Thyroid gland (tissue), 4 donors: ENCODE measurements at places on chromosomes 4 and X.

- no peak overlapping the region for H3K4me3 ChIP-seq
- H3K27me3 ChIP-seq, result no peaks in the 10 kb centered on the region
- H3K36me3 ChIP-seq, result no peaks in the 10 kb centered on the region
- DNase-seq, result no peak
- H3K27ac ChIP-seq, result no peak overlapping the region
These were observed 333.3 kb downstream of the PCDH7 start for GRCh38 chr4:31053451-31053850.

DNA sequence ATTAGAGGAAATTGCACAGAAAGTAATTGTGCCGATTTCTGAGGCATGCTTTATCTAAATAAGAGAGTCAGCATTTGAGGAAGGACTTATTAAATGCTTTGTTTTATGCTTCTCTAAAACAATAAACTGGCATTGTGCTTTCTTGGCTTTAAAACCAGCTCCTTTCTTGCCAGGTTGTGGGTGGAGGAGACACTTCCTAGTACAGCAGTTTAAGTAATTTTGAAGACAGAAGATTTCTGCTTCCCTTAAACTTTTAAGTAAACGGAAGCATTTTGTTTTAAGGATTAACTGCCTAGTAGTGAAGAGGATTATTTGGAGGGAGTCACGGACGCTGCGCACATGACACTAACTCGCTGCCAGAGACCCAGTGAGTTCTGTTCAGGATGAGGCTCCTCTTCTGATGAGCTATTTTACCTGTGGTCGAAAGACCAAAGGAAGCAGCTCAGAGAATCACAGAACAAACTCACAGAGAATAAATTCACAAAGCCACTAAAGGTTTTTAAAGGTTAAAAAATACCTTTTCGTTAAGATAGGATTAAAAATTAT lies 169.5 kb downstream of the TLL1 start:
- DNase-seq, result no peak
- H3K36me3 ChIP-seq, result no peaks in the 10 kb centered on the region
- no peak overlapping the region for H3K4me3 ChIP-seq
- no peak overlapping the region for H3K27ac ChIP-seq
- H3K27me3 ChIP-seq, result no peaks in the 10 kb centered on the region
- H3K4me1 ChIP-seq, result no peaks in the 10 kb centered on the region

- no peak overlapping the region for H3K27ac ChIP-seq
- DNase-seq, result no peak
- no peak overlapping the region for H3K4me3 ChIP-seq
- no peaks in the 10 kb centered on the region for H3K27me3 ChIP-seq
These were observed 187.4 kb downstream of the RASL11B start for GRCh38 chr4:53049528-53049927.

GRCh38 chr4:33628296-33628695 lies 2616.0 kb downstream of the ARAP2 start:
- no peaks in the 10 kb centered on the region for H3K36me3 ChIP-seq
- peak; percentile 32 for DNase-seq
- H3K4me3 ChIP-seq, result no peak overlapping the region
- H3K4me1 ChIP-seq, result no peaks in the 10 kb centered on the region
- no peaks in the 10 kb centered on the region for H3K27me3 ChIP-seq

GRCh38 chr4:65861993-65862392 lies 191.7 kb upstream of the EPHA5 start:
- H3K27me3 ChIP-seq, result no peaks in the 10 kb centered on the region
- H3K4me1 ChIP-seq, result no peaks in the 10 kb centered on the region
- DNase-seq, result no peak
- no peak overlapping the region for H3K27ac ChIP-seq
- no peak overlapping the region for H3K4me3 ChIP-seq

DNA sequence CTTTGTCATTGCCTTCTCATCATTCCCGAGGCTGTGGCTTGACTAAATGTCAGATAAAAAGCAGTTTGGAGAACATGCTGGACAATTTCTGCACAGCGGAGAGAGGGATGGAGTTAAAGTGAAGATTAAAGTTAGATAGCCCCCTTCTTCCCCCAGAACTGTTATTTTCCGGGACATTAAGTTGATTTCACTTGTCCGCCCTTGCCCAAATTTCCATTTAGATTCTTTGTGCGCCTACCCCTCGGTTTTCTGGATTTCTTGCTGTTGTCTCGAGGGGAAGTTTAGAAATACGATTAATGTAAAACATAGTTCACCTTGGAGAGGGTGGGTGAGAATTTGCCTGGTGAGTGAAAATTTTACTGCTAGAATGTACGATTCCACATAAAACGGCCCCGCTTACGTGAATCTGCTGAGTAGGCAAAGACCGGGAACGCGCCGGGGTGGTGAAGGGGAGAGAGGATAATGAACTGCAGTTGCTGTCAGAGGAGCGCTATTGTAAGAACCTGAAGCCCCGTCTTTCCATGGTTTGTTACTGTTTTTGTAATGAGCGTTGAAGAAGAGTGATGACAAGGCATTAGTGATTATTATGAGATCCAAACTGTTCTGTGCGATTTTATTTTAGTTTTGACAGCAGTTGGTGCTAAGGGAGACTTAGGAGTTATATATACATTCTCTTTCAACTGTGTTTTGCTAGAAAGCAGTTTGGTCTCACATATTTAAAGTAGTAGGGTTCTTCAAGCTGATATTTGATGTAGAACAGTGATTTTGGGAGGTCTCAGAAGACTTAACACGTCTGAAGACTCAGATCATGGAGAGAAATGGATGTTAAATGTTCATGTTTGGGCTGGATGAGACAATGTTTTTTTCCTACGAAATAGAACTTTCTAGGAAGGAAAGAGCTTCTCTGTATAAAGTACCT lies 73.0 kb downstream of the AFF1 start:
- H3K36me3 ChIP-seq, result no peaks in the 10 kb centered on the region
- peak overlapping the region; percentile 96 for H3K27ac ChIP-seq
- H3K4me3 ChIP-seq, result peak overlapping the region; percentile 91
- peak; percentile 76 for DNase-seq
- H3K4me1 ChIP-seq, result peaks cover 40% of the 10 kb centered on the region
- H3K27me3 ChIP-seq, result no peaks in the 10 kb centered on the region

DNA sequence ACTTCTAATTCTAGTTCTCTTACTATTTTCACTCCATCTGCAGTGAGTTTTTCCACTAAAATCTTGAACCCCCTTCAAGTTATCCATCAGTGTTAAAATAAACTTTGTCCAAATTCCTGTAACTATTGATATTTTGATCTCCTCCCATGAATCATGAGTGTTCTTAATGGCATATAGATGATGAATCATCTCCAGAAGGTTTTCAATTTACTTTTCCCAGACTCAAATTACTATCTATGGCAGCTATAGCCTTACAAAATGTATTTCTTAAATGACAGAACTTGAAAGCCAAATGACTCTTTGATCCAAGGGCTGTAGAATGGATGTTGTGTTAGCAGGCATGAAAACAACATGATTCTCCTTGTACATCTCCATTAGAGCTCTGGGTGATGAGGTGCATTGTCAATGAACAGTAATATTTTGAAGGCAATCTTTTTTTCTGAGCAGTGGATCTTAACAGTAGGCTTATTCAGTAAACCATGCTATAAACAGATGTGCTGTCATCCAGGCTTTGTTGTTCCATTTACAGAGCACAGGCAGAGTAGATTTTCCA lies 16.1 kb upstream of the IQCM start:
- DNase-seq, result no peak
- no peaks in the 10 kb centered on the region for H3K4me1 ChIP-seq
- H3K4me3 ChIP-seq, result no peak overlapping the region
- H3K36me3 ChIP-seq, result no peaks in the 10 kb centered on the region
- H3K27me3 ChIP-seq, result no peaks in the 10 kb centered on the region

- no peaks in the 10 kb centered on the region for H3K36me3 ChIP-seq
- no peaks in the 10 kb centered on the region for H3K4me1 ChIP-seq
- H3K27ac ChIP-seq, result no peak overlapping the region
- no peaks in the 10 kb centered on the region for H3K27me3 ChIP-seq
These were observed 107.1 kb downstream of the ANXA10 start for GRCh38 chr4:168199260-168199957.

- DNase-seq, result no peak
- no peak overlapping the region for H3K27ac ChIP-seq
- no peaks in the 10 kb centered on the region for H3K27me3 ChIP-seq
- peaks cover 3% of the 10 kb centered on the region for H3K36me3 ChIP-seq
These were observed 6.1 kb upstream of the HGFAC start for GRCh38 chr4:3435686-3435956.

DNA sequence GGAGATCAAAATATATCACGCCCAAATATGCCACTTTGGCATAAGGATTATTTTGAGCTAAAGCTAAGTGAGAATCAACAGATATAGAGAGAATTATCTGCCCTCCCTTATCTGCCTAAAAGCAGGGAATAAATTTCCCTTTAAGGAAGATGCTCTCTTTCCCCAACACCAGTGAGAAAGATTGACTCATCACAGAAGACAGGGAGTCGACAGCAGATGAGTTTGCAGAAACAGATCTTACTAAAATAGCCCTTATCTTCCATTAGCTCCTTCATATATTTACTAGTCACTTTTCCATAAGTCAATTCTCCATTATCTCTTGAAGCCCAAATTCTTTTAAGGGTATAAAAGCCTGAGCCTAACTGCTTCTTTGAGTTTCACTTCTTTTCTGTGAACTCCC lies 156.6 kb downstream of the CAMK2D start:
- no peak overlapping the region for H3K27ac ChIP-seq
- no peak for DNase-seq
- no peaks in the 10 kb centered on the region for H3K27me3 ChIP-seq
- no peak overlapping the region for H3K4me3 ChIP-seq
- no peaks in the 10 kb centered on the region for H3K4me1 ChIP-seq

- no peaks in the 10 kb centered on the region for H3K36me3 ChIP-seq
- H3K27me3 ChIP-seq, result no peaks in the 10 kb centered on the region
- no peak overlapping the region for H3K27ac ChIP-seq
- no peak overlapping the region for H3K4me3 ChIP-seq
These were observed 25.4 kb downstream of the C4orf17 start for GRCh38 chr4:99536271-99536670.

GRCh38 chrX:15334561-15334960 lies 762 bp downstream of the PIGA start:
- H3K27me3 ChIP-seq, result no peaks in the 10 kb centered on the region
- H3K27ac ChIP-seq, result peak overlapping the region; percentile 85
- H3K4me1 ChIP-seq, result peaks cover 4% of the 10 kb centered on the region
- no peaks in the 10 kb centered on the region for H3K36me3 ChIP-seq
- DNase-seq, result no peak

GRCh38 chr4:83263106-83263505 lies 21.5 kb downstream of the COQ2 start:
- H3K36me3 ChIP-seq, result no peaks in the 10 kb centered on the region
- H3K27ac ChIP-seq, result no peak overlapping the region
- no peak for DNase-seq
- H3K4me3 ChIP-seq, result no peak overlapping the region
- H3K4me1 ChIP-seq, result peaks cover 6% of the 10 kb centered on the region

DNA sequence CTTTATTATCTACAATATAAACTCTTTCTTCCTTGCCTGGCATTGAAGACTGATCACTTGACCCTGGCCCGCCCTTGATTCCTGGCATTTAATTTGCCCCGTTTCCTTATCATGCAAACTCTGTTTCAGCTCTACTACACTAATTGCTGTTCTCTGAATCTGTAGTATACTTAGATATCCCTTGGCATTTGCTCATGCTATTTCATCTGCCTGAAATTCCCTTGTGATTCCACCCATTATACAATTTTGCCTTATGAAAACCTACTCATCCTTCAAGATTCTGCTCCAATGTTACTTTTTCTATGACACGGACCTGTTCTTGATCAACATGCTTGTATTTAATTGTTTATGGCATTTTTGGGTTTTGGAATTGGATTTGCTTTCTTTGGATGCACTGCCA lies 459.9 kb upstream of the AMOT start:
- H3K27me3 ChIP-seq, result no peaks in the 10 kb centered on the region
- H3K4me3 ChIP-seq, result no peak overlapping the region
- no peak for DNase-seq
- no peaks in the 10 kb centered on the region for H3K4me1 ChIP-seq
- H3K27ac ChIP-seq, result no peak overlapping the region

DNA sequence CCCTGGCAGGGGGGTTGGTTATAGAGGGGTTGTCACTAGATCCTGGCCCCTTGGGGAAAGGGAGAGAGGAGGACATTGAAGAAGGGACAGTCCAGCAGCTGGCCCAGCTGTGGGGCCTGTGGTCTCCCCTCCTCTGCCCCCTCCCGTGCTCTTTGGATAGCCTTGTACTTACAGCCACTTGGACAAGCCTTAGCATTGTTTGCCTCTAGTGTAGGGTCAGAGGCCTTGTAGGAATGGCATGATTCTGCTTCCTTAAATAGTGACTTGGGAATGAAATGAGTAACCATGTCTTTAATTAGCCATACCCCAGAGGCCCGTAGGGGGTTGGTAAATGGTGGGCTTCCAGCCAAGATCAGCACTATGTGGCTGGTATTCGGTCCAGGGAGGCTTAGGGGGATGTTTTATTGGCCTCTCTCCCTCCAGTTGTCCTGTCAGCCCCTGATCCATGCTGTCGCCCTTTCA lies 230.6 kb downstream of the PTTG2 start:
- H3K27ac ChIP-seq, result no peak overlapping the region
- peaks cover 44% of the 10 kb centered on the region for H3K4me1 ChIP-seq
- no peaks in the 10 kb centered on the region for H3K27me3 ChIP-seq
- no peaks in the 10 kb centered on the region for H3K36me3 ChIP-seq
- DNase-seq, result no peak
- H3K4me3 ChIP-seq, result no peak overlapping the region

DNA sequence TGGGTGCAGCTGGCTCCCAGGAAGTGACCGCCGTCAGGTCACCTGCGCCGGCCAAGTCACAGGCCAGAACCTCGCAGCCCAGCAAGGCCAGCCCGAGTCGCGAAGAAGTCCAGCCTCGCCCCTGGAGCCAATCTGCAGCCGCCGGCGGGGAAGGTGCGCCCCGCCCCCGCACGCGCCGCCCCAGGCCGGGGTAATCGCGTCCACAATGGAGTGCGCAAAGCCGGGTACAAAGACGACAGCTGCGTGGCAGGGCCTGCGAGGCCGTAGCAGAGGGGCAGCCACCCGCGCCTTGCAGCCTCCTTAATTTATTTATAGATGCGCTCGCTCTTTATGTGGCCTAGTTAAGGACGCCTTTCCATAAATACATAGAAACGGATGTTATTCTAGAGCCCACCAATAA lies 139.4 kb upstream of the CPEB2 start:
- H3K27ac ChIP-seq, result no peak overlapping the region
- H3K36me3 ChIP-seq, result no peaks in the 10 kb centered on the region
- H3K27me3 ChIP-seq, result no peaks in the 10 kb centered on the region
- no peak overlapping the region for H3K4me3 ChIP-seq

DNA sequence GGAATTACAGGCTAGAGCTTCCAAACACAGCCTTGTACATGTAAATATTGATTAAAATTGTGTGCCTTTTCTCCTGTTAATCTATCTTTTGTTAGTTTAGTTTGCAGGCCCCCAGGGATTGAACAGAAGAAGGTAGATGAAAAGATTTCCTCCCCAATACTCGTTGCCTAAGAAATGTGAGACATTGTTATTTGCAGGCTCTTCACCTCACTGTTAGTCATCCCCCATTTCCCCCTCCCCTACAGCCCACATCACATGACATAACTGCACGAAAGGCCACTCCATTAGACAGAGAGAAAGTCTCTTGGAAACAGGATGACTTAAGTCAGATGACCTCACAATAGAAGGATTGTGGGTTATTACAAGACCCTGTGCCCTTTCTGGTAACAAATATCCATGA lies 13.3 kb upstream of the MID1 start:
- H3K27ac ChIP-seq, result no peak overlapping the region
- no peaks in the 10 kb centered on the region for H3K4me1 ChIP-seq
- H3K27me3 ChIP-seq, result no peaks in the 10 kb centered on the region
